Left ventricle myocardium inferior (tissue), 1 donor: ENCODE measurements at places on chromosomes 13 and 19. TPM values are rescaled to one million over a fixed set of nuclear protein-coding genes. Genes with fewer than 3 reads are reported as not detected.

- H3K27me3 ChIP-seq = no peaks in the 10 kb centered on the region
- H3K27ac ChIP-seq = no peak overlapping the region
- peaks cover 8% of the 10 kb centered on the region for H3K4me1 ChIP-seq
Observed at GRCh38 chr13:105787632-105788031, 747.8 kb downstream of the EFNB2 start.

The CYP4F8 gene
- total RNA-seq = not detected

GRCh38 chr13:93496985-93497673 lies 270.5 kb downstream of the GPC6 start:
- no peak overlapping the region for H3K4me3 ChIP-seq
- no peak for DNase-seq
- H3K27me3 ChIP-seq = peaks cover 28% of the 10 kb centered on the region
- no peak overlapping the region for H3K27ac ChIP-seq
- no peaks in the 10 kb centered on the region for H3K36me3 ChIP-seq

The BRCA2 gene
- 0.38 TPM for total RNA-seq

DNA sequence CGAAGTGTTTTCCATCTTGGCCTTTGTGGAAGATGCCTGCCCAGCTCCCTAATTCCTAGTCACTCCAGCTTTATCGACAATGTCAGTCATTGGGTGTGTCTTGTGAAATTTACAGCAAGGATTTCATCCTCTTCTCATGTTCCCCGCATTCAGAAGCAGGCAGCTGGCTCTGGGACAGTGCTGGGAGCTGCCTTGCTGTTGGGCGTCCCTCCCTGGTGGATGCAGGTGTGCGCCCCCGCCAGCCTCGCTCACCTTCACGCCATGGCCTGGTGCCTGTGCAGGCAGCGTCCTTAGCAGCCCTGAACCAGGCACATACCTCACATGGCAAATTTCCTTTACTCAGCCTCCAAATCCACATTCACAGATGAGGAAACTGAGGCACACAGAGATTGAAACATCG lies 39.7 kb upstream of the TFDP1 start:
- DNase-seq = no peak
- H3K4me3 ChIP-seq = no peak overlapping the region
- no peaks in the 10 kb centered on the region for H3K27me3 ChIP-seq
- H3K27ac ChIP-seq = peak overlapping the region; percentile 76
- H3K4me1 ChIP-seq = peaks cover 48% of the 10 kb centered on the region

GRCh38 chr13:59671881-59672280 lies 491.8 kb downstream of the DIAPH3 start:
- no peak for DNase-seq
- no peak overlapping the region for H3K4me3 ChIP-seq
- peaks cover 10% of the 10 kb centered on the region for H3K4me1 ChIP-seq
- H3K36me3 ChIP-seq = no peaks in the 10 kb centered on the region

DNA sequence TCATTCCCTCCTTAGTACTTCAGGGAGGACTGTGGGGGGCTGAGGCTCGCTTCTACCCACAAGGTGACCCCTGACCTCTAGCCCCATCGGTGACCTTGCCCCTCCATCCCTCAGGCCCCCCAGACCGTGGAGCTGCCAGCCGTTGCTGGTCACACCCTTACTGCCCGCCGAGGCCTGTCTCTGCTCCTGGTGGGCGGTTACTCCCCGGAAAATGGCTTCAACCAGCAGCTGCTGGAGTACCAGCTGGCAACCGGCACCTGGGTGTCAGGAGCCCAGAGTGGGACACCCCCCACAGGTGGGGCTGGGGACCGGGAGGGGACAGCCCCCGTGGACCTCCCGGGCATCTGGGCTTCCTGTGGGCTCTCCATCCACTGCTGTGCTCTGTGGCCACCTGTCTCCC lies 31.9 kb downstream of the MEGF8 start:
- H3K4me3 ChIP-seq = no peak overlapping the region
- peaks cover 93% of the 10 kb centered on the region for H3K36me3 ChIP-seq
- H3K27ac ChIP-seq = no peak overlapping the region

The OR7D2 gene
- 0.16 TPM for total RNA-seq

The SLC6A16 gene
- total RNA-seq = 1.1 TPM

DNA sequence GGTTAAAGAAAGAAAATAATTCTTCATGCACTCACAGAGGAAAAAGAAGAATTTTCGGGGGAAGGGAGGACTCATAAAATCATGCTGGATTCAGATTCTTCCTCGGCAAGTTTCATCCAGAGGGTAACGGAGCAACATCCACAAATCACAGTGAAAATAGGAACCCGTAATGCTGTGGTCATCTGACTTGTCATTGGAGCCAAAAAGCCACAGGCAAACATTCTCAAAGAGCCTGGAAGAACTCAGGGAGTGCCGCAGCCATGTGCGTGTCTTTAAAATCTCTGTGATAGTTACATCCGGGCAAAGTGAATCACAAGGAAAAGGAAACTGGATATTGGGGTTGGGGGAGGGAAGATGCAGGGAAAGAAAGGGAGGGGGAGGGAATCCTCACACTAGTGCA lies 33.0 kb upstream of the VSTM2B start:
- no peak overlapping the region for H3K27ac ChIP-seq
- H3K4me1 ChIP-seq = no peaks in the 10 kb centered on the region
- H3K36me3 ChIP-seq = no peaks in the 10 kb centered on the region
- DNase-seq = no peak
- H3K4me3 ChIP-seq = no peak overlapping the region

DNA sequence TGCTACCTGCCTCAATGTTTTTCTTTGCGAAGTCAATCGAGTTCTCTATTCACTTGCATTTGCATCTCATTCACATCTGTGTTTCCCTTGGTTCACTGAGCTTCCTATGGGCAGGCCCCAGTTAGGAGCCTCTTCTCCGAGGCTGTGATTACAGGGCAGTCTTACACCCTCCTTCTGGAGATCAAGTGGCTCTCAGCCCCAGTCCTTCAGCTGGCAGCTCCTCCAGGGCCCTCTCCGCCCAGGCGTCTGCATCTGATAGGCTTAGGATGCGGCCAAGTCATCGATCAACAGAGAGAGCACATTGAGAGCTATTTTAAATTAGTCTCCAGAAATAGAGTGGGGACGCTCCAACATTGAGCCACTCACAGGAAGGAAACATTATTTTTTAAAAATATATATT lies 44.2 kb downstream of the MBNL2 start:
- H3K4me1 ChIP-seq = peaks cover 99% of the 10 kb centered on the region
- no peak for DNase-seq
- H3K27me3 ChIP-seq = no peaks in the 10 kb centered on the region
- peak overlapping the region; percentile 58 for H3K27ac ChIP-seq

GRCh38 chr13:33228648-33229445 lies 56.7 kb downstream of the STARD13 start:
- no peak for DNase-seq
- peaks cover 8% of the 10 kb centered on the region for H3K36me3 ChIP-seq
- H3K27ac ChIP-seq = peak overlapping the region; percentile 84
- no peaks in the 10 kb centered on the region for H3K27me3 ChIP-seq

DNA sequence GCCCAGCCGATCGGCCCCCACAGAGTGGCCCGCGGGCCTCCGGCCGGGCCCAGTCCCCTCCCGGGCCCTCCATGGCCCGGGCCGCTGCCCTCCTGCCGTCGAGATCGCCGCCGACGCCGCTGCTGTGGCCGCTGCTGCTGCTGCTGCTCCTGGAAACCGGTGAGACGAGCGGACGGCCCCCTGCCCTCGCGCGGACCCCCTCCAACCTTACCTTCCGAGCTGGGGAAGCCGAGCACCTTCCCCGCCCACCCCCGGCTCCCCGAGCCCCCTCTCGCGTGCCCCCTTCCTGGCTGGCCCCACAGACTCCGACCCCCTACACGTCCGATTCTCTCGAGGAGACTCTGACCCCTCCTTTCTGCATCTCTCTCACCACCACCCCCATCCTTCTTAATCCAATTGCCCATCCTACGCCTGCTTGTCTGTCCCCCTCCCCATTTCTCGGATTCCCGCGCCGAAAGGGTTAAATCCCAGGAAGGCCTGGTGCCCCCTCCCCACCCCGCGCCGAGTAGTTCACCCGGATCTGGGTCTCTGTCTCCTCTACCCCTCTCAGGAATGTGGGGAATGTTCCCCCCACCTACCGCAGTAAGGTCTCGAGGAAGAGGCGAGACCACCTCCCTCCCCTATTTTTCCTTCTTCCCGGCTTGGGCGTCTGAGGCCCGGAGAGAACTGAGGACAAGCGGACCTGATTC lies 502 bp downstream of the NECTIN2 start:
- H3K27ac ChIP-seq = peak overlapping the region; percentile 96
- H3K4me3 ChIP-seq = peak overlapping the region; percentile 100
- no peaks in the 10 kb centered on the region for H3K36me3 ChIP-seq
- no peaks in the 10 kb centered on the region for H3K27me3 ChIP-seq
- no peak for DNase-seq

DNA sequence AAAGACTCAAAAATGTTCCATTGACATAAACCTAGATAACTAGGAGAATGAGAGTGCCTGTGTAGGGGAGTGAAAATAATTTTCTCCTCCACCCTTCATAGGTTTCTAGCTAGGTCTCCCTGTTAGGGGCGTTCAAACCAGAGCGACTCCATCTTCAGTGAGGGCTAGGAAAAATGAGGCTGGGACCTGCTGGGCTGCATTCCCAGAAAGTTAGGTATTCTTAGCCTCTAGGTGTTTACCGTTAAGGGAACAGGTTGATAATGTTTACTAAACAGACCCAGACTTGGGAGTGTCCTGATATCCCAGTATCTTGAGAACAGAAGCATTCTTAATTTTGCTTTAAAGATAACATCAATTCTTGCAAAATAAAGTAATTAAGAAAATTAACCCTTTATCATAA lies 20.1 kb downstream of the PABPC3 start:
- no peaks in the 10 kb centered on the region for H3K4me1 ChIP-seq
- no peaks in the 10 kb centered on the region for H3K36me3 ChIP-seq
- no peak overlapping the region for H3K27ac ChIP-seq
- peaks cover 63% of the 10 kb centered on the region for H3K27me3 ChIP-seq
- H3K4me3 ChIP-seq = no peak overlapping the region
